NCI-H526 (cell line): ENCODE measurements at places on chromosomes 7 and 10.

DNA sequence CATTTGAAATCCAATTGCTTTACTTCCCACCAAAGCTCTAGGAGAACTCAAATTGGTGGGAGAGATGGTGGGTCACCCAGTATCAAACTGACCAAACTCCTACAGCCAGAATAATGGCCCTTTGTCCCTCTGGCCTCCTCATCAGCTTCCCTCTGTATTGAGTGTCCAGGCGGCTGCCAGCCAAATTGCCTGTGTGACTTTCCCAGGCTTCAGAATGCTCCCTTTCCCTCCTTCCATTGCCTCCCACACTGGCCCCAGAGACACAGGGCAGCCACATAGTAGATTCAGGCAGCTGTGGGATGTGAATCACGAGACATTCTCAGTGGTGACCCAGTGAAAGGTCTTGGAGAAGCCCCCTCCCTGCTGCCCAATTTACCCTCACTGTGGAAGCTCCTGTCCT, 12.7 kb upstream of the VDAC2 start:
- no peak for DNase-seq

GRCh38 chr7:88522771-88523293, 216.1 kb upstream of the STEAP4 start:
- DNase-seq: no peak

DNA sequence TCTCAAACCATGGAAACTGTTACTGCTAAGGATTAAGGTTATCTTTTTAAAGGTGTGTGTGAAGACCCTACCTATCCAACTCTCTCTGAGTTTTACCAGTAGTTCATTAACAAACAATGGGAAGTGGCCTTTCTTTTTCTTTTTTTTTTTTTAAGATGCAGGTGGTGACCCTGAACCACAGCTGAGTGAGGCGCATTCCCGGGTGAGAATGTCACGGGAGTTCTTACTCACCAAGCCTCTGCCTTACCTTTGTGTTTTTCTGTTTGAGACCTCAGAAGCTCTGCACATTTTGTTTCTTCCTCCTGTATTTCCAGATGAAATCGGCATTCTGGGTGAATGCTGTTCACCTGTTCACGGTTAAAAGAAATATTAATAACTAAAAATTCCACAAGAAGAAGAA, 2.5 kb downstream of the VIPR2 start:
- no peak for DNase-seq

DNA sequence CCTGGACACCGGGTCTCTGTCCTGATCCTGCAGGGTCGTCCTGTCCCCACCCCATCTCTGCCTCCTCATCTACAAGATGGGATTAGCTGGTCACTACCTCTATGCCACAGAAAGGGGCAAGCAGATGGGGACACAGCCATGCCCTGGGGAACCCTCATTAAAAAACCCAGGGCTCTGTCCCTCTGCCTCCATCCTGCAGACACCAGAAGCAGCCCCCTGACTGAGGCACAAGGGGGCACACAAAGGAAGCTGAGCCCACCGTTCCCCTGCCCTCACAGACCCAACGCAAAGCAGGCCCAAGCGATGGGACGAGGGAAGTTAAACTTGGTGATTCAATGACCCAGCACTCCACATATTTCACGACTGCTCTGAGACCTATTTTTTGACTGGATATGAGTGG, 142.4 kb downstream of the TCERG1L start:
- DNase-seq: no peak

DNA sequence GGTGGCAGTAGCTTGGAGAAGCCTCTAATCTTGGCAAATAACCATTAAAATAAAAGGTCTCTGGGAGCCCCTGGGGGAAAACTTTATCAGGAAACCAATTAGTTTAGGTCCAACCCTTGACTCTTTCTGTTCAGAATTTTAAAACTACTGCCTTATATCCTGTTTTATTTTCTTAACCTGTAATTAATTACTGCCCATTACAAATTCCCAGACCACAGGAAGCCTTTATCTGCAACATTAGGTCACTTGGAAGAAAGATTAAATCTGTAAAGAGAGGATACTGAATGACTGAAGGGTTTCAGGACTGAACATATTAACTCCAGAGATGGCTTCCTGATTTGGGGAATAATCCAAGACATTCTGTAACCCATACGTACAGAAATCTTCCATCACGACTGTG, 320.5 kb upstream of the SORCS1 start:
- DNase-seq: no peak
